ENCODE measurements at places on chromosomes 11 and 22. TPM values are rescaled to one million over a fixed set of nuclear protein-coding genes. Genes with fewer than 3 reads are reported as not detected.

CHST1 gene
- total RNA-seq: not detected

C22orf42 gene
- not detected for total RNA-seq

OR10AG1 gene
- total RNA-seq: not detected

GRCh38 chr11:5541427-5541826 is 6.9 kb downstream of the OR52H1 start:
- no peak overlapping the region for H3K4me3 ChIP-seq
- H3K36me3 ChIP-seq: no peaks in the 10 kb centered on the region
- H3K4me1 ChIP-seq: no peaks in the 10 kb centered on the region
- H3K27me3 ChIP-seq: peaks cover 8% of the 10 kb centered on the region
- DNase-seq: no peak

- no peaks in the 10 kb centered on the region for H3K36me3 ChIP-seq
- no peak for DNase-seq
- no peaks in the 10 kb centered on the region for H3K27me3 ChIP-seq
- H3K27ac ChIP-seq: no peak overlapping the region
Observed at GRCh38 chr22:47195484-47196165, 433.2 kb downstream of the TBC1D22A start.

DNA sequence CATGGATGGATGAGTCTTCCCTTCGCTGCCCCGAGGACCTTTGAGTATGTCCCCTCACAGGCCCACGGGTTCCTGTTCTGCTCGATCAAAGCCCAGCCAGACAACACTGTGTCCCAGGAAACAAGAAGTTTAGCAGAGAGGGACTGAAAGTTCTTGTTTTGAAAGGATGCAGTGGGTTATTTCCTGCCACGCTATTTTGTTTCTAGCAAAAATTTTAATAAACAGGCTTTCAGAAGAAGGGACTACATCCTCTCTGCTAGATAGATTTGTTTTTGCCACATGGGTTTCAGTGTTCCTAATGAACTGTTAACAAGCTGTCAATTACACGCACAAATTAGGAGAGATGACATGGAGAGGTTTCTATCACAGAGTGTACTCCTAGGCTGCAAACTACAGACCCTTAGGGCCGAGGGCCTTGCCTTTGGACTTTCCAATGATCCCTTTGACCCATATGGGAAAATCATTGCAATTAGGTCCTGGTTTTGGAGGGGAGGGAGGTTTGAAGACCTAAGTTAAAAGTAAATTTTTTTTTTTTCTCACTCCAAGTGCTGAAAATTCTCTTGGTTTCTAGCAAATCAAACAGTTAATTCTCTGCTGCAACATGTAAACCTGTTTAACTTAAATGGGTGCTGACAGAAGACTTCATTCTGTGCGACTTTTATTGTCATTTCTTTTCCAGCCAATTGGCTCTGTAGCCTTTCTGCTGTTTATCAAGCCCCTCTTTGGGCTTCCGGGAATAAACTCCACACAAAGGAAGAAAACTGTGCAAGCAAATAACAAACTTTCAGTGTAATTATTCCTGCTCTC is 81.4 kb downstream of the RCN1 start:
- no peak overlapping the region for H3K27ac ChIP-seq
- no peaks in the 10 kb centered on the region for H3K36me3 ChIP-seq
- peaks cover 20% of the 10 kb centered on the region for H3K4me1 ChIP-seq
- no peak for DNase-seq
- H3K27me3 ChIP-seq: no peaks in the 10 kb centered on the region

DNA sequence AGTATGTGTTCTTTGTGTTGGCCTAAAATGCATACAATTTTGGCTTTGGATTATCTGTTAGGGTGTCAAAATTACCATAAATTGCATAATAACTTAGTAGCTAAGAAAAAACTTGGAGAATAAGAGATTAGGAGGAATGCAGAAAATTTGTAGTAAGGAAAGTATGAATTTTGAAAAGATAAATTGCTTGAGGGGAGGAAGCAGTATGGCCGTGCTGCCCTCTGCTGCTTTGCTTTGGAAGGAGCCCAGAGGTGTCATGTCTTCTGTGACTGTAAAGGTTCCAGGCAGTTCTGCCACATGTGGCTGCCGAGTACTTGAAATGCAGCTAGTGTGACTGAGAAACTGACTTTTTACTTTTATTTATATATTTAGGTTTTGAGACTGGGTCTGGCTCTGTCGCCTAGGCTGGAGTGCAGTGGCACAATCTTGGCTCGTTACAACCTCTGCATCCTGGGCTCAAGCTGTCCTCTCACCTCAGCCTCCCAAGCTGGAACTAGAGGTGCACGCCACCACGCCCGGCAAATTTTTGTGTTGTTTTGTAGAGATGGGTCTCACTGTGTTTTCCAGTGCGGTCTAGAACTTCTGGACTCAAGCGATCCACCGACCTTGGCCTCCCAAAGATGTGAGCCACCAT is 1.8 kb downstream of the ADSL start:
- peak; percentile 81 for DNase-seq
- H3K4me1 ChIP-seq: peaks cover 33% of the 10 kb centered on the region
- peaks cover 31% of the 10 kb centered on the region for H3K36me3 ChIP-seq
- peak overlapping the region; percentile 99 for H3K27ac ChIP-seq

- H3K27me3 ChIP-seq: no peaks in the 10 kb centered on the region
- H3K4me3 ChIP-seq: no peak overlapping the region
- no peaks in the 10 kb centered on the region for H3K36me3 ChIP-seq
Observed at GRCh38 chr11:103164093-103164796, 55.0 kb downstream of the DYNC2H1 start.

- peaks cover 12% of the 10 kb centered on the region for H3K36me3 ChIP-seq
- H3K4me3 ChIP-seq: peak within 1 kb of the TSS; percentile 82
- H3K27me3 ChIP-seq: peaks cover 16% of the 10 kb centered on the region
- DNase-seq: peak; percentile 43
- peak within 1 kb of the TSS; percentile 94 for H3K27ac ChIP-seq
Observed at GRCh38 chr11:32090545-32091370, at the start of gene RCN1. RCN1 (plus strand) TSS chr11:32091074; CDS start chr11:32091197, 123 bp downstream.

DNA sequence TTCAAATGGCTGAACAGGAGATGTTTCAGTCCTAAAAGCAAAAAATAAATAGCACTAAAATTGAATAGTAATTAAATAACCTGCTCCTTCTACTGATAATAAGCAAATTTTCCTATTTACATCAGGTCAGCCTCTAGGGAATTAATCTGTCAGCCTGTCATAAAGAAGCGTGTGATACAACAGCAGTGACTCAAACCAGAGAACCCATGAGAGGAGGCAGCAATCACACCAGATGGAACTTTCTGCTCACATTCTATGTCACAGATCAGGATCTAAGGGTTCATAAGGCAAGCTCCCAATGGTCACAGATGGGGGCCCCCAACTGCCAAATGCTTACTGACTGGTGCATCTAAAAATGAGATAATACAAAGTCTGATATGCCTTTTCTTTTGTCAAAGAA is 41.1 kb downstream of the RBFOX2 start:
- DNase-seq: no peak
- peaks cover 6% of the 10 kb centered on the region for H3K27me3 ChIP-seq
- no peaks in the 10 kb centered on the region for H3K4me1 ChIP-seq
- H3K36me3 ChIP-seq: no peaks in the 10 kb centered on the region
